ENCODE measurements at places on chromosomes 13 and 19.

GRCh38 chr13:49627831-49628652 is at the start of gene ARL11:
TSS of gene ARL11 (plus strand) at chr13:49628507. CDS start at chr13:49630448, 1,941 bp downstream.
- DNase-seq = no peak

DNA sequence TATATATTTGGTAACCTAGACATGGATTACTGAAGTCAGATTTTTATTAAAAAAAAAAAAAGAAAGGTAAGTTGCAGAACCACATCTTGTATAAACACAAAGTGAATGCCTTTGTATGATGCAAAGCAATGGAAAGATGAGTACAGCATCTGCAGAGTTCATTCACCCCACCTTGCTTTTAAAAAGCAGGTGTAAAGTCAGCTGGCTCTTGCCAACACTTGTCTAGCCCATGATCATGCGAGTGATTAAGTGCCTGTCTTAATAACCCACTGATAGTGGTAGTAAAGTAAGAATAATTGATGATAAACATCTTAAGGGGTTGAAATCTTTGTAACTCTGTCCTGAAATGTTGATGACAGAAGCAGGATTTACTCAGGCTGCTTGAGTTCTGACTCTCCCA is 710.4 kb downstream of the EFNB2 start:
- DNase-seq = no peak

DNA sequence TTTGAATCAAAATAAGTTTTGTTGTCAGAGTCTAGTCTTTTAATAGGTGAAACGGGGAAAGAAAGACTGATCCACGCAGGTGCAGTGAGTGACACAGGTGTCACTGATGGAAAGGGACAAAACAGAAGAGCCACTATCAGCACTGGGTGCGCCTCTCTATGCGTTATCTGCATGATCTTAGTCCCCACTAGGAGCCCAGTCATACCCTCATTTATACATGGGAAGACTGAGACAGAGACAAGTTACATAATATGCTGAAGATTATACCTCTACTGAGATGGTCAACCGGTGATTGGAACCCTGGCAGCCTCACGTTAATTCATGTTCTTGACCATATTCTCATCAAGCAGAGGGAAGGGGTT is 3.4 kb downstream of the LRCH1 start:
- no peak for DNase-seq

DNA sequence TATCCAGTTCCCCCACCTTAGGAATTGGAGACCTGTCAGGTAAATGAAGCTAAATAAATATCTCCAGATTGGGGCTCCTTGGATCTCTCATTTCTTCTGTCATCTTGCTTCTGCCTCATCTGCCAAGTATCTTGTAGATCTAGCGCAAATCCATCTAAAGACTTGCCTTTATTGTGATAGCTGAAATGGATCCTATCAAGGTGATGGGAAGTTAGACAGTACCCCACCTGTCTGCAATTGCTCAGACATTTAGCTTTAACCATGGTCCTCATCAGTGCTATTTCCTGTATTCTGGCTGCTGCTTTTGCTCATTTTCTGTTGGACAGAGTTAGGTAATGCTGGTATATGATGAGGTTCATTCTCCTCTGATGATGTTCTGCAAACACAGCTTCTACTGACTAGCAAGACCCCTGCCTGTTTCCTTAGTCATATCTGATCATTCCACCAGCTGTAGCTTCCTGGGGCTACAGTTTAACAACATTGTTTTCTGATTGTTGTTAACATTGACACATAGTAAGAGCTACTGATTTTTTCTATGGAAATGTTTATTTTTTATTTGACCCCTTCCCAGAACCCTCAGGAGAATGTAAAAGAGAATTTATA is 340.0 kb downstream of the DCT start:
- no peak for DNase-seq

DNA sequence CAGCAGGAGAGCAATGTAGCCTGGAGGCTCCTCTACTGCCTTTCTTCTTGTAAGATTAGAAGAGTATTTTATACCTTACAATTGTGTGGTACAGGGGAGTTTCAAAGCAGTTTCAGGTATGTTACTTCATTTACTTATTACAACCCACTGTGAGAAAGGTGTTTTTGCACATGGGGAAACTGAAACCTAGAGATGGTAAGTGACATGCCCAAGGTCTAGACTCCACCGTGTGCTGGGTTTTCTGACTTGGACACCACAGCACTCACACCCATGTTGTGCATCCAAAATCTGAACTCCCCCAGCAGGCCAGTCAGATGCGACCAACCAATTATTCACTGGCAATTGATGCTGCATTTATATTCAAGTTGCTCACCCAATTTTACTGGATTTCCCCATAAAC is 22.8 kb downstream of the ERICH6B start:
- no peak for DNase-seq

DNA sequence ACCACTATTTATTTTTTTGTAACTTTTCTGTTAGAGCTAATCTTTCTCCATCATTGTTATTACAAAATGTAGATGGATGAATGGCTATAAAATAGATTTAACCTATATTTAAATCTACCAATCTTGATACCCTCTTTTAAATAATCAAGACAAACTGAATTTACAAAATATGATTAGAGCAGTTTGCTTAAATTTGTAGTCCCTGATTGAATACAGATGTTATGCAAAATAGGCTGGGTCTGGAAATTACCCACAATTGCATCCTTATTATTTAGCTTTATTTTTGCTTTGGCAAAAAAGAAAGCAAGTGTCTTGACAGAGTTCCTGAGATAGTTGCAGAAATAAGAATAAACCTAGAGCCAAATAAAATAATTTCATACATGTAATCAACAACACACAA is 352.8 kb downstream of the KLF12 start:
- no peak for DNase-seq

DNA sequence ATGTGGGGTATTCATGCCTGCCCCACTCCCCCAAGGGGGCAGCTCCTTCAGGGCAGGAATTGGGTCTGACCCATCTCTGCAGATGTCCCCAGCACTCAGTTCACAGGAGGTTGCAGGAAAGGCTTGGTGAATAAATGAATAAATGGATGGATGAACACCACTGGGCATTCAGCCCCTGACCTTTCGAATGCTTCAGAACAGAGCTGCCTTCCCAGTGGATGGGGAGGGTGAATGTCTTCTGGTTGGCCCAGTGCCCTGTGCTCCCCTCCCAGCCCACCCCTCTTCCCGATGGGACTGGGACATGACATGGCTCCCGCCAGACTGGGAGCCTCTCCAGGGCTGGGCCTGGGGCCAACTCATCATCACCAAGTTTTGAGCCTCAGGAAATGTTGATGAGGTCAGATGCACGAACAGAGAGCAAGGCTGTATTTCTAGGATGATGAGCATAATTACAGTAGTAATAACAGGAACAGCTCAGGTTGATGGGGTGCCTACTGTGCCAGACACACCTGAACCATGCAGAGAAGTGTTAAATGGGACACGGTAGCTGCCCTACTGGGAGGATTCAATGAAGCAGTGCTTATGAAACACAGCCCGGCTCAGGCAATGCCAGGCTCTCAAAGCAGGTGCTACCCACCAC is 25.7 kb downstream of the VRK3 start:
- DNase-seq = no peak

GRCh38 chr13:30985637-30986205 is 53.3 kb downstream of the TEX26 start:
- DNase-seq = no peak

GRCh38 chr19:48433337-48433736 is 12.4 kb upstream of the GRWD1 start:
- no peak for DNase-seq

DNA sequence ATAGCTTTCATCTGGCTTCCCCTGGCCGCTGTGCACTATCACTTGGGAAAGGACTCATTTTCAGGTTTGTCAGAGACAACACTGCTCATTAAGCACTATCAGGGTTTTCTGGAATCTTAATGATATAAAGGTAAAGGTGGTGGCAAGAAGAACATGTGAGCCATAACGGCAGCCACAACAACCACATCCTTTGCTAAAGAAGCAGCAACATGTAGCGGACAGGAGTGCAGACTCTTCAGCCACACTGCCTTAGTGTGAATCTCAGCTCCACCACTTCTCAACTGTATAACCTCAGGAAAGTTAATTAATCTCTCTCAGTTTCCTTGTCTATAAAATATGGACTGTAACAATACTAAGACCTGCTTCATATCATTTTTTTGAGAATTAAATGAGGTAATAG is 24.1 kb upstream of the MIR17HG start:
- DNase-seq = no peak

- no peak for DNase-seq
Measured at GRCh38 chr13:48891586-48891985, 84.1 kb upstream of the FNDC3A start.

DNA sequence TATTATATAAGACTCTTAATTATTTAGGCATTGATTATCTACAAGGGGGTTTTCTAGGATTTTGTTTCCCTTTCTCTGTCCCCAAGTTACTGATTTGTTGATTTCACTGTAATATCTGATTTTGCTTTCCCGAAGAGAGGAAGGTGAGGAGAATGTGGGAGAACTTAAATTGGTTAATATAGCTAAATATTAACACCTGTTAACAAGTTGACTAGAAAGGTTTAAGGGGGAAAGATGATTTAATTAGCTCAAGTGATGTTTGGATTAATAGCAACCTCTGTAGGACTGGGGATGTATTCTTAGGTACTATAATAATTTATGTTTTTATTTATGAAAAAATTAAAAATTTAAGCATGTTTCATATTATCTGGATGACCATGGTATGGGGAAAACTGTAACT is 35.1 kb downstream of the SPATA13 start:
- DNase-seq = no peak

DNA sequence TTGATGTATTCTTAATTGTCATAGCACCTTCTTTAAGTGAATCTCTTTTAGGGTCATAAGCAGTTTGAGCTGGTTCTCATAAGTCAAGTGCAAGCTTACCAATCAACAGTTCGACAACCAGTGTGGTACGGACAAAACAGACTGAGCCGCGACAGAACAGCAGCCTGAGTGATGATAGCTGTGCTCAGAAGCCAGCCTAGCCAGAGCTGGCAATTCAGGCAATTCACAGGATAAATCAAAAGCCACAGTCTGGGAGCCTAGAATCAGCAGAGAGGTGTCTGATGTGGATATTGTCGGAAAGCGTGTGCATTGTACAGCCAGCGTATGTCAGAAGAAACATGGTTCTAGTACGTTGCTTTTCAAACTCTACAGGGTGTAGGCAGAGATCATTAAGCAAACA is 14.9 kb downstream of the UBE2L5 start:
- no peak for DNase-seq

DNA sequence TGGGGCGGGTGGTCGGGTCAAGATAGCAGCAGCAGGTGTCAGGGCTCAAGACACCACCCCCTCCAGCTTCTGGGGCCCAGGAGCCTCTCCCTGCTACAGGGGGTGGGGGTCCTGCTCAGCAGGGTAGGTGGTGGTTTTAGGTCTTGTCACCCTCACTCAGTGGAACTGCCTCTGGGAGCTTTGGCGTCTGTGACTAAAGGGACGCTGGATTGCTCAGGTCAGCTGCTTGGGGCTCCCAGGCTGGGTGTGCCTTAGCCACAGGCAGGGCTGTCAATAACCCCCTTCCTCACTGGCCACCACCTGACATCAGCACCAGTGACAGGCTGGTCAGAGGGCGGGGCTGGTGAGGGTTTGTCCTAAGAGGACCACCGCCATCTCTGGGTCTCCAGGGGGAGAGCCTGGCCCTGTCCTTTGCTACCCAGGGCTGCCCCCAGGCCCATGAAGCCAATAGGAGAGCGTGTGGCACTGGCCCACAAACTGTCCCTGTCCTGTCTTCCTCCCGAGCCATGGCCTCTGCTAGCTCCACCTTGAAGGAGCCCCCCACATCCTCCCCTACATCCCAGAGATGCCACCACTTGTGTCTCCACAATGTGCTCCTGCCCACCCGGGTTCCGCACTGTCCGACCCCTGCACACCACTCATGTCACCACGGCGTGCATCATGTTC is 36.4 kb downstream of the MAU2 start:
- DNase-seq = no peak
